ENCODE measurements at places on chromosomes 2 and 18. TPM values are rescaled to one million over a fixed set of nuclear protein-coding genes. Genes with fewer than 3 reads are reported as not detected.

- no peak for DNase-seq
Observed at GRCh38 chr2:204289066-204289465, 256.2 kb upstream of the PARD3B start.

- DNase-seq = no peak
Observed at GRCh38 chr2:40405465-40405864, 46.4 kb downstream of the SLC8A1 start.

DNA sequence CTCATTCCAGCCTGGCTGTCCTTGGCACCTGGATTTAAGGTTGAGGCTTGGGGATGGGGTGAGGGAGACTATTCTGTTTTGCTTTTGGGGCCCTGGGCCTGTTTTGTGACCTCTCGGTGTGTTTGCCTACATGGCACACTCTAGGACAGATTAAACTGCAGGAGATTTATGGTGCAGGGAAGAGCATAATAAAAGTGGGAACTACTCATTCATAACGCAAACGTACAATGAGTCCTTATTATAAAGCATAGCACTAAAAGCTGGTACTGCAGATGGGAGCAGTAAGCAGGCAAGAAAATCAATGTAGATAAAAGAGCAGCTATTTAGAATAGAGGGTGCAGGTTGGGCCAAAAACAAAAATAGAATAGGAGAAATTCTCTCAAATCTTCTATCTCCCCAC lies 238.4 kb downstream of the ACTR3 start:
- no peak for DNase-seq

- DNase-seq = no peak
Observed at GRCh38 chr2:54578648-54579045, 122.5 kb downstream of the SPTBN1 start.

DNA sequence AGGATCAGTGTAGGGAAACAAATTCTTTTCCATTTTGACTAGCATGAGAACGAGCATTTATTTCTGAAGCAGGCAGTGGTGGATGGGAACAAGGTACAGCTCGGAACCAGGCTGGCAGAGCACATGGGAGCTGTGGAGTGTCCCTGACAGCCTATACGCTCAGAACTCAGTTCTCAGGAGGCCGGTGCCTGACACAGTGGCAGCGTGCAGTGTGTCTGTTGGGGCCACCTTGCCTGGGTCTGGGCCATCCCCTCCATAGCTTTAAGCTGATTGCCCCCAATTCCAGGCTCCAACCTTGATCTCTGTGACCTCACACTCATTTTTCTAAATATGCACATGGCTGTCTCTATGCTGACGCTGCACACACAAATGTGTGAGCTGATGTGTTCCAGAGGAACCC lies 54.5 kb upstream of the ATG16L1 start:
- no peak for DNase-seq

GRCh38 chr18:49682173-49682802 lies 120.4 kb downstream of the LIPG start:
- DNase-seq = no peak

DNA sequence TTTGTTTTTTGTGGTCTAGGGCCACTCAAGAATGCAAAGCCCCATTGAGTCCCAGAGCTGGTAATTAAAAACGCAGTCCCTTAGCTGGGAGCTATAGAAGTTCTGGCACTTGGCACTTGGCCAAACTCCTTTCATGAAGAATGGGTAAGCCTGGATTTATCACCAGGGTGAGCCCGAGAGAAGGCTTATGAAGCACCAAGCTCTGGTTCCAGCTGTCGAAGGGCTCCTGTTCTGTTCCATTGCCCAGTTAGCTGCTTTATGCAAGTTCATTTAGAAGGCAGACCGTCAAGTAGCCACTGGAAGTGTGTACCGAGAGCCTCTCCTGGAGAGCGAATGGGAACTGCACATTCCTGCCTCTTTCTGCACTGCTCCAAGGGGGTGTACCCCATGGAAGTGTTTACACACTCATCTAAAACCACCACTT lies 14.2 kb downstream of the ECEL1 start:
- DNase-seq = no peak

DNA sequence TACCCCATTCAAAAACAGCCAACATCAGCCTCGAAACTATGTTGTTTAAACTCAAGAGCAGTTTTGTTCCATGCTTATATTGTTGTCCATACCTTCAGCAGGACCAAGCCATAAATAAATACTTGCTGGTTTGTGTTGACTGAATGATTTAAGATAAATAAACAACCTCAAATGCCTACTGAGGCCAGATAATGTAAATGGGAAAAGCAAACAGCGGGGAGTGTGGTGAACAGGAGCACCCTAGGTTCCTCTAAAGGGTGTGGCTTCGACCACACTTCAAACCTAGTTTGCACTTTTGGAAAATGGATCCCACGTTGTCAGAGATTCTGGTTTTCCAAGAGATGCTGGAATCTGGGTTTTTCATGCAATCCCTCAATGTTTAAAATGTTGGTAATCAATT lies 1.7 kb upstream of the PMAIP1 start:
- DNase-seq = no peak

DNA sequence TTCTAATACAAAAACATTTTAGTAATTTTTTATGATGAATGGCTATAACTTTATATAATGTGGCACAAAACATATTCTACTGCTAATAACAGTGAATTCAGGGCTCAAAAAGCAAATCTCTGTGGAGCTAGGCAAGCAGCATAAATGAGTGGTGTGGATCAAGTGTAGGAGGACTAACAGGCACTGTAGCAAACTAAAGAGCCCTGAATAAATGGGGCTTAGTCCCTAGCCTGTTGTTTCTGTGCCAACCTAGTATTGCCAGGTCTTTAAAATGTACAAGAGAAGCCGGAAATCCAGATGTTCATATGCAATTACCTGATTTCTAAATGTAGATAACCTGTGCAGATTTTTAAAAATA lies 18.5 kb downstream of the REL start:
- no peak for DNase-seq

DNA sequence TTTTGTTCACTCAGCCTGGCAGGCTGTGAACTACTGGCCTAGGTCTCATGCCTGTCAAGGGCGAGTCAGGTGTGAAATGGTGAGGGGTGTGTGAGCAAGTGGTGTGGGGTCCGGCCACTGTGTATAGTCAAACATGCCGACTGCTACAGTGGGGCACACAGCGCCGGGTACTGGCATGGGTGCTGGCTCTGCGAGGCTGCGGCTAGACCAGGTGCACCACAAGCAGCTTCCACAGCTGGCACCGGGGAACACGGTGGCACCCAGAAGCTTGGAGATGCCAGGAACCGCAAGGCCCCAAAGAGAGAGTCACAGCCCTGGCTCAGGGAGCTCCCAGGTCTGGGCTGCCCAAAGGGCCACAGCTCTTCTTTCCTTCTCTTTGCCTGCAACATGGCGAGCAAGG lies 49.7 kb downstream of the CCDC68 start:
- no peak for DNase-seq

- no peak for DNase-seq
Observed at GRCh38 chr2:44453259-44453658, 91.5 kb downstream of the CAMKMT start.

GRCh38 chr2:165058476-165059265 lies 103.3 kb upstream of the SLC38A11 start:
- no peak for DNase-seq

DNA sequence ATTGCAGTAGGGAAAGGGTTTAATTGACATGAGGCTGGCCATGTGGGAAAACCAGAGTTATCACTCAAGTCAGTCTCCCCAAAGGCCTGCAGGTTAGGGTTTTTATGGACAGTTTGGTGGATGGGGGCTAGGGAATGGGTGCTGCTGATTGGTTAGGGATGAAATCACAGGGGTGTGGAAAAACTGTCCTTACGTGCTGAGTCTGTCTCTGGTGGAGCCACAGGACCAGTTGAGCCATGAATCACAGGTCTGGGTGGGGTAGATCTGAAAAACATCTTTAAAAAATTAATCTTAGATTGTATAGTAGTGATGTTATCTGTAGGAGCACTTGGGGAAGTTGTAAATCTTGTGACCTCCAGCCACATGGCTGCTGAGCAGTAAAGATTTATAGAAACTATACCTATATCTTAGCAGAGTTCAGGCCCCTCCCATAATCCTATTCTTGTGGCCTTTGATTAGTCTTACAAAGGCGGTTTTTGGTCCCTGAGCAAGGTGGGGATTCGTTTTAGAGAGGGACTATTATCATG lies 139.6 kb downstream of the COMMD1 start:
- DNase-seq = no peak

DNA sequence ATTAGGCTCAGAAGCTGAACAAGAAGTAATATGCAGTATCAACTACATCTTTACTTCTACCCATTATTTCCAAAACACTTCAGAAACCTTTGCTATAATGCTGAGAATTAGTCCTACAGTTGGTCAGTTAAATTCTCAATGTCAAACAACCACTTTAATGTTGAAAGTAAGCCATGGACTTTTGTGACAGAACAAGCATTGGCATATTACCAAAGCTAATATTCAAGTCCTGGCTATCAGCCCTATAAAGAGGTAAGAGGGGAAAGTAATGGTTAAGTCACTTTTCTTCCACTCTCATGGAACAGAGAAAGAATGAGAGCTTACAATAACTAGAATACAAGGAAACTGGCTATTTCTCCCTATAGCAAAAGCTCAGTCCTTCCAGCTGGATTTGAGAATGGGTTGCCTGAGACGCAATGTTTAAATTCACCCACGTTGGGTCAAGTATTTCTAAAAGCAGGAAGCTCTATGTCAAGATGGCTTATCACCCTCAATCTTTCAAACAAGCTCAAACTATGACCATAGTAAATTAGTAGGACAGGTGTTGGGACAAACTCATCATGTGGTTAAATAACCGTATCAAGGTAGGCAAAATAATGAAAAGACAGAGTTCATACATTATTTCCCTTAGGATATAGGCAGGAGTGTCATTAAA lies 31.4 kb upstream of the MFSD6 start:
- DNase-seq = no peak

- no peak for DNase-seq
Observed at GRCh38 chr2:3110994-3111666, 266.5 kb downstream of the EIPR1 start.

DNA sequence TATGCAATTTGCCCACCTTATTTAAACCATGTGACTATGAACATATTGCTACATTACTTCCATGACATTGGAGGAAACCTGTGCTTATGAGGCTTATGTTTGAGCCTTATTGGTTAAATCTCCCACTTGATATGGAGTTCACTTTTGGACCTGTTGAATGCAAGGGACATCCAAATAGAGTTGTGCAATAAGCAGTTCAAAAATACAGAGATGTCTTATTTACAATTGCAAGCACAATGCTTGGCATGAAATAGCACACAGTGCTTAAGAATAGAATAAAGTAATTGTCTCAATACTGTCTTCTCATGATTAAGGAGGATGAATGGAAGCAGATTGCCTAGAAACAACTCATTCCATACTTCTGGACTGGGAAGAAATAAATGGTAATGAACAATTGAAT lies 793.5 kb downstream of the METTL4 start:
- DNase-seq = no peak

DNA sequence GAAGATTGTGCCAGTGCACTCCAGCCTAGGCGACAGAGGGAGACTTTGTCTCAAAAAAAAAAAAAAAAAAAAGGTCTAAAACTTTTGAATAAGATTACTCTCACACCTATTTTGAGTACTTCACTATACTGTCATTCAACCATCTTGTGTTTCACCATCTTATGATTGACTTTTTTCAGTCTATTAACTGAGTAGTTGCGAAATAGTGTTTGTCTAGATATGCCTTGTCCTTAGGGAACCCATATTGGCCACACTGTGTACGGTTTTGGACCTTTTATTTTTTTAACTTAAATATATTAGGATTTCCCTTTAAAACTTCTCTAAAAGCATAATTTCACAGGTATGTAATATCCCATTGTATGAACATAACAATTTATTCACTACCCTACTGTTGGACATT lies 72.3 kb downstream of the ALMS1 start:
- DNase-seq = no peak

DNA sequence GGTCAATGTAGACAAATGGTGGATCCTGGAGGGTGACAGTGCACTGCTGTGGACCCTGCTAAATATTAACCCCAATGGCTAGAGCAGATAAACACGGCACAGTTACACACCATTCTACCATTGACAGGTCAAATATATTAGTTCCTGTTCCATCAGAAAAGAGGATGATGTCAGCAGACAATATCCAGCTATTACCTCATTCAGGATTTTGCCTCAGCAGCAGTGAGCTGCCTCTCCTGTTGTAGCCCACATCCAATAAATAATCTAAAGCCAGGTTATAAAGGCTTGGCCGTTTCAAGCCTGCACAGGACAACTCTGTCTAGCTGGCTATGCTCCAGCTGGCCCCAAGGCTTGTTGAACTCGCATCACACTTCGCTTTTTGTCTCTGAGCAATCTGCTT lies 31.6 kb upstream of the NETO1 start:
- no peak for DNase-seq

- peak; percentile 62 for DNase-seq
Observed at GRCh38 chr2:119544075-119544938, at the start of gene CFAP221. TSS of gene CFAP221 (plus strand) at chr2:119544449. CDS start at chr2:119546132, 1,683 bp downstream.

GRCh38 chr2:137987011-137987410 lies 22.7 kb downstream of the HNMT start:
- DNase-seq = no peak

DNA sequence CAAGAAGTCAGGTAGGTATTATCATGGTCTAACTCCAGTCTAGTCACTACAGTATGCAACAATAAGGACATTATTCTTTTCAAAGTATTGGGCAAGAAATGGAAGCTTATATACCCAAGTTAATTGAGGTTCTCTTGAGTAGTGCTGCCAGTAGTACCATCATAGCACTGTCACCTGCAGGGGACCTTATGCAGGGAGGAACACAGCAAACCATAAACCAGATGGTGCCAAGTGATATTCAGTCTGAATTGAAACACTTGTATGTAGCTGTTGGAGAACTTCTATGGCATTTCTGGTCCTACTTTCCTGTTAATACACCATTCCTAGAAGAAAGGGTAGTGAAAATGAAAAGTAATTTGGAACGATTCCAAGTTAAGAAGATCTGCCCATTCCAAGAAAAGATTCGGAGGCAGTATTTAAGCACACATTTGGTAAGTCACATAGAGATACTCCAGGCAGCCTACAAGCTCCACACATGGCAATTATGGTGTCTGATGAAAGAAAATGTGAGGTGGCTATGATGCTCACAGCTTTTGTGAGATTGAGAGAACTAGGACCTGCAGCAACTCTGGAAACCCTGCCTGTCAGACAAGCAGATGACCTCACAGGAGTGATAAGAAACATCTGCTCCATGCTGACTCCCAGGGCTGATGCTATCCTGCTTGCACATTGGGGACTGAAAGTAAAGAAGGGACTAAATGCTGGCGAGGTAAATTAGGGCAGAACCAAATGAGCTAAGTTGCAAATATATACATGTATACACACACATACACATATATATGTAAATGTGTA lies 174.7 kb downstream of the MC4R start:
- DNase-seq = no peak

- DNase-seq = no peak
Observed at GRCh38 chr2:169095621-169096105, 26.3 kb downstream of the DHRS9 start.

Gene VSNL1
- total RNA-seq = not detected

Gene KIAA2012
- not detected for total RNA-seq

Gene SLC23A3
- 4.4 TPM for total RNA-seq

Gene SNORC
- 1.5 TPM for total RNA-seq

Gene CRYGD
- total RNA-seq = not detected

Gene SLC5A7
- total RNA-seq = not detected

Gene ALK
- not detected for total RNA-seq

Gene AKAIN1
- not detected for total RNA-seq

Gene OR6B2
- not detected for total RNA-seq

Gene SEH1L
- 38.0 TPM for total RNA-seq

Gene MIB1
- 40.8 TPM for total RNA-seq

Gene RAPGEF4
- 1.1 TPM for total RNA-seq

Gene CNTNAP5
- total RNA-seq = not detected

Gene KDM3A
- total RNA-seq = 106 TPM

Gene BAZ2B
- total RNA-seq = 27.7 TPM

Gene DLX1
- not detected for total RNA-seq

Measured in activated naive CD8-positive, alpha-beta T cell treated with anti-CD3 and anti-CD28 coated beads, Interleukin-2, amount 10 ng/mL, durations not matched to agents 7 days and 5 days (primary cell).